Amniotic stem cell (primary cell): ENCODE measurements at places on chromosomes 1 and 21.

GRCh38 chr1:235098547-235098946 lies 30.1 kb downstream of the TOMM20 start:
- no peak for DNase-seq

- no peak for DNase-seq
These were observed 33.4 kb downstream of the HMCN1 start for GRCh38 chr1:185767508-185768120.

DNA sequence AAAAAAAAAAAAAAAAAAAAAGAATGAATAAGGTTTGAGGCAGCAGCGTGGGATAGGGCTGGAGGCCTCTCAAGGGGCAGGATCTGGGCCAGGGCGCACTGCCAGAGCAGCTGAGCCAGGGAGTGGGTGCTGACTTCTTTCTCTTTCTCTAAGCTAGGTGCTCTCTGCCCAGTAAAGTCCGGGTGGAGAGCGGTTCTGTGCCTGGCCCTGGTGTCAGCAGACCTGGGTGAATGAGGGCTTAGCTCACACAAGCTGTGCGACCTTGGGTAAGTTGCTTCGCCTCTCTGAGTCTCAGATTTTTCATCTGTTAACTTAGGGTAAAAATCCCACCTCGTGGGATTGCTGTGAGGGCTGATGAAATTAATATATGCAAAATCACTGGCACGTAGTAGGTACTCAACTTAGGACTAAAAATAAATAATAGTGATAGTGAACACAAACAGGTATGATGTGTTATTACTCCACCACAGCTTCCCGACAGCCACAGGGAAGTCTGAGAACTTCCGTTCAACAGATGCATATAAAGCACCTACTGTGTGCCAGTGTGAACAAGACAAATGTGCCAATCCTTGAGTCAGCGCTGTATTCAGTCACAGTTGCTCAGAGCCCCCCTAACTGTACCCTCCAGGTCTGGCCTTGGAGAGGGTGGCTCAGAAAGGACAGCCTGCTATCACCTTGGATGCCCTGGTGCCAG lies 2.0 kb upstream of the FAM131C start:
- DNase-seq, result no peak

DNA sequence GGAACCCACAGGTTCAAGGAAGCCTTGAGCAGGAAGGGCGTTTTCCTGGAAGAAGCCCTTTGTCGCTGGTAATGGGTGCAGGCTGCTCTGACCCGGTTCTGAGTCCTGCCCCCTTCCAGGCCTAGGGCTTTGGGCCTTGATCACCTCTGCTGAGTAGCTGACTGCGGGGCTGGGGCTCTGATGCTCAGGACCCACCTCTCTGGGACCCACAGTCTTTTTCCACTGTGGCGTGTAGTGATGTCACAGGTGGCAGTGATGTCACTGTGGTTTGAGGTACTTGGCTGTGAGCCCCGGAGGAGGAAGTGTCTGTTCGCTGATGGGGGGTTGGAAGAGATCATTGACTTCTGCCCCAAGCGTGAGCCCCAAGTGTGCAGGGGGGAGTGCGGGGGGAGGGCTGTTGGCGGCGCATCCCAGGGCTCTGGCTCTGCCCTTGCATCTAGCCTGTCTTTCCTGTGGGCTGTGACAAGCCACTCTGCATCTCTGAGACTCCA lies 6.9 kb downstream of the TNFRSF1B start:
- no peak for DNase-seq

- DNase-seq, result no peak
These were observed 47.6 kb downstream of the RPL5 start for GRCh38 chr1:92879316-92879968.

GRCh38 chr1:66041654-66042053 lies 249.0 kb downstream of the PDE4B start:
- DNase-seq, result no peak

DNA sequence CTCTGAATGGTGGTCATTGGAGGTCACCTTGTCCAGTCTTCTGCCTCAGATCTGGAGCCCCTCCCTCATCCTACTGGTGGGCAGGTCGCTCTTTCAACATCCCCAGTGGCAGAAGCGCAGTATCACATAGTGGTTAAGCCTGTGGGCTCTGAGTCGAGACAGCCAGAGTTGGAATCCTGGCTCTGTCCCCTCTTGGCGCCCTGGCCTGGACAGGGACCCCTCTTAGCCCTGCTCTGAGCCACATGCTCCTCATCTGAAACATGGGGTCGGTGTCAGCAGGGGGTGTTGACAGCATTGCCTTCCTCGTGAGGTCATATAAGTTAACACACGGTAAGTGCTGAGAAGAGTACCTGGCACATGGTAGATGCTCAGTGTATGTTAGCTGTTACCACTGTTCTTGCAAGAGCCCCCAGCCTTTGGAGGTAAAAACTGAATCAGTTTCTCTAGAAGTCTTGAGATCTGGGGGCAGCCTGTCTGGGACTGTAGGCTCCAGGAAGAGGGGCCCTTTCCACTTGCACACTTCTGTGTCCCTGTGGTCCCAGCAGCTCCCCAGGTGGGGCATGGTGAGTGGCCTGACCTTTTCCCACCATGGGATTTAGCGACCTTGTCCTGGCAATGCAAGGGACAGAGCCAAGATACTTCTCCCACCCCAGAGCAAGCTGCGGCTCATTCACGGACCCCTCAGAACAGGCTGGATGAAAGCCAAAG lies 6.4 kb downstream of the ZC3H12A start:
- no peak for DNase-seq

- DNase-seq, result peak; percentile 89
These were observed 29.3 kb downstream of the SGIP1 start for GRCh38 chr1:66563094-66563800.

- no peak for DNase-seq
These were observed 93.9 kb upstream of the COG2 start for GRCh38 chr1:230548357-230548756.

DNA sequence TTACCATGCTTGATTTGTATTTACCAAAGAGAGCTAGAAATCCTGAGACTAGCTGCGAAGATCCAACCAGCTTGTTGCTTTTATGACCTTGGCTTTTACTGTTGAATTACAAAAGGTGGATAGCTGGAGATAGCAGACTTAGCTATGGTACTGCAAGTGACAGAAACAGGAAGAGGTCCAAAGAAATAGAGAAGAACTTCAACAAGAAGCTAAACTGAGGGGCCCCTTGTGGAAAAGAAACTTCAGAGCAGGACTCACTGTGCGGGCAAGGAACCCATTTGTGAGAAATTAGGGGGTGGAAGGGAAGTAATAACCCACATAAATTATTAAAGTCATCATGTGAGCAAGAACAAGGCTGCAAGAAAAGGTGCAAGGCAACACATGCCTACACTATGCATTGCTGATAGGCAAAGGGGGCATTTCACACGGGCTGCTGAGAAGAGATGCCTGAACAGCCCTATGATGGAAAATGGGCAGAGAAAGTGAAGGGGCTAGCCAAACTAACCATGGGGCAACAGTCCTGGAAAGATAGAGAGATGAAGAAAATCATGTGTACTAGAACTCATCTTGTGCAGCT lies 116.6 kb upstream of the PRDX6 start:
- DNase-seq, result no peak

- no peak for DNase-seq
These were observed 52.3 kb upstream of the COL18A1 start for GRCh38 chr21:45352621-45353139.

DNA sequence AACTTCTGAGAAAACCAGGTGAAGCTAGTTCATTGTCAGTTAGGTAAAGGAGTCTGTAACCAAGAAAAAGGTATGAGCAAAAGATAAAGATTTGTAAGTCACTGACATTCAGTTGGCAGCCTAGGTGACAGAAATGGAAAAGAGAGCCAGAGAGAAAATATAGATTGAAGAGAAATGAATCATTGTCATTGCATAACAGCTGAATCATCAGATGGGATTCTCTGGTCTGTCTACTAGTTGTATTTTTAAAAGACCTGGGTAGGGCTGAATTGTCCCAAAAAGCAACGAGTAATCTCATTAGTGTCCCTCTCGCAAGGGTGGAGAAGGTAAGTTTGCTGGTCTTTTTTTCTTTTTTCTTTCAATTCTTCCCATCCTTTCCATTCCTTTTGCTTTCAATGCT lies 36.6 kb downstream of the PTGS2 start:
- peak; percentile 4 for DNase-seq

GRCh38 chr1:20371883-20372282 lies 81.2 kb downstream of the VWA5B1 start:
- no peak for DNase-seq

DNA sequence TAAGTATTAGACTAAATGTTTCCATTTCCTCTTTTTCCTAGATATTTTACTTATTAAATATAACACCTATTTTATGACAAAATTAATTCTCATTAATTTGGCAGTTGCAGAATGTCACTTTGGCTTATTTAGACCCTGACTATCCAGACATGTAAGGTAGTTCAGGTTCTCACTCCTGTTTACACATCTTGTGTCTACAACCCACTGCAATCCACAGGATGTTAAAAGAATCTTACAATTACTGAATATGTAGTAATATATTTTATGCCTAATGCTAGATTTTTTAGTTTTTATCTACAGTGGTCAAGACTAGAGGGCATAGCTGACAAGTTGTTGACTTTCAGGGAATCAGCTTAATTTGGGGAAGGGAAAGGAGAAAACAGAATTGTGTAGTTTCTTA lies 346.7 kb downstream of the USP25 start:
- no peak for DNase-seq

- DNase-seq, result no peak
These were observed 39.8 kb downstream of the PTPN14 start for GRCh38 chr1:214511639-214511998.

DNA sequence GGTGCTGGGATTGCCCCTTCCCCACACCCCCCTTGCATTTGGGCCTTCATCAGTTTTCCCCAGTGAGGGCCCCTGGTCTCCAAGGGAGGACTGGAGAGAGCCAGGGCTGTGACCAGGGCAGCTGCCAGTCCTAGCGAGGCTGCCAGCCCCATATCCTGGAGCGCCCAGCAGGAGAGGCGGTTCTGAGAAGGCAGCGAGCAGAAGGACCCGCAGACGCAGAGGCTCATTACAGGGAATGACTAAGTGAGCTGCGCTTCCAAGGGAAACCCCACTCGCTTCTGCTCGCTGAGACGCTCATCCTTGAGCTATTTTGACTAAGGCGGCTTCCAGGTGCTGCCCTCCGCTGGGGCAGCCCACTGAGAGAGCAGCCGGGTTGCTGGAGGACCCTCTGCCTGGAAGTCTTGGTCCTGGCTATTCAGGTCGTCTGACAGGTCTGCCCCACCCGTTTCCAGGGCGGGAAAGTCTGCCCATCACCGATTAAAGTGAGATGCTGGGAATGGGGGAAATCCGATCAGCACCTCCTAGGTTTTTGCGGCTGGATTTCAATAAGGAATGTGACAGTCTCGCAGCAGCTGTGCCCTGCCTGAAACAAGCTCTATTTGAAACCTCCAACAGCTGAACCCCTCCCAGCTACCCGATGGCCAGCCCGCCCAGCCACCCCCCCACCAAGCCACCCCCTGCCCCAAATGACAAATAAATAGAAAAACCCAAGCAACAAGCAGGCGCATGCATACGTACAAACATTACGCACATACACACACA lies 2.8 kb downstream of the KCNN3 start:
- DNase-seq, result peak; percentile 47

DNA sequence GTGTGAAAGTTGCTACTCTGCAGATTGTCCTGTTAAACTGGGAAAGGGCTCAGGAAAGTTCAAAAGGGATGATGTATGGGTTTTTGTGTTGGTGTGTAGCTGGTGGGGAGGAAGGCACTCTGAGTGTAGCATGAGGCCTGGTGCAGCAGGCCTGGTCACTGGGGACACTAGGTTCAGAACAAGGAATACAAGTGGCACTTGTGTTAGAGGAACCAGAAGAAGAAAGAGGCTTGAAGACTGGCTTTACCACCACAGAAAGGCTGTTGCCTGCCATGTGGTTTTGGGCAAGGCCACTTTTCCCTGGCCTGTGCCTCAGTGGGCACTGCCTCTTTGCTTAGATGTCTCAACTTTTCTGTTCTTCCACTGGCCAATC lies 122.8 kb downstream of the NOS1AP start:
- no peak for DNase-seq

DNA sequence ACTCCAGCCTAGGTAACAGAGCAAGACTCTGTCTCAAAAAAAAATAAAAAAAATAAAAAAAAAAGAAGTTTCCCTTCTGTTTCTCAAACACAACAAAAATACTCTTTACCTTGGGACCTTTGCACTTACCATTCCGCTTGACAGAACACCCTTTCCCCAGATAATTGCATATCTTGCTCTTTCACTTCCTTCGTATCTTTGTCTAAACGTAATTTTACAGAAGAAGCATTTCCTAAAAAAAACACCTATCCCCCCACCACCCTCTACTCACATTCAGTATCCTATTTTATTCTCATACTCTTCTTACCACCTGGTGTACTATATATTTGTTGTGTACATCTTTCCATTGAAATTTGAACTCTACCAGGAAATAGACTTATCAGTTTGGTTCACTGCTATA lies 32.7 kb downstream of the ASH1L start:
- DNase-seq, result no peak

GRCh38 chr1:30284728-30285475 lies 438.5 kb downstream of the MATN1 start:
- no peak for DNase-seq

- DNase-seq, result no peak
These were observed 218.8 kb downstream of the RPS6KC1 start for GRCh38 chr1:213269829-213270228.

GRCh38 chr1:29845910-29846309 lies 609.6 kb downstream of the PTPRU start:
- DNase-seq, result no peak

DNA sequence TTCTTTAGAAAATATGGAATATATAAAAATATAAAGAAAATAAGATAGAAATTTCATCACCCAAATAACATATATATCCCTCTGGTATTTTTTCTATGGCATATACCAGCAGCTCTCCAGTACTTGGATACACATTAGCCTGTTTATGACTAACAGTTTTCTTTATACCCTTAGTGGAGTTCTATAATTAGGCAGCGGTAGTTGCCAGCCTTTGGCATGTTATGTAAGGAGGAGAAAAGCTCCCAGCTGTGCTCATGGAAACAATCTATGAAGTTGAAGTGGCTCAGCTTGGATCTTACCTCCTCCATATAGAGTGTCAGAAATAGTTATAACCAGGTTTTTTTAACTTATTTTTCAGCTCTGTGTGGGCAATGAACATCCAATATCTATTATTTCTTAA lies 1636.8 kb downstream of the AMY1C start:
- no peak for DNase-seq

DNA sequence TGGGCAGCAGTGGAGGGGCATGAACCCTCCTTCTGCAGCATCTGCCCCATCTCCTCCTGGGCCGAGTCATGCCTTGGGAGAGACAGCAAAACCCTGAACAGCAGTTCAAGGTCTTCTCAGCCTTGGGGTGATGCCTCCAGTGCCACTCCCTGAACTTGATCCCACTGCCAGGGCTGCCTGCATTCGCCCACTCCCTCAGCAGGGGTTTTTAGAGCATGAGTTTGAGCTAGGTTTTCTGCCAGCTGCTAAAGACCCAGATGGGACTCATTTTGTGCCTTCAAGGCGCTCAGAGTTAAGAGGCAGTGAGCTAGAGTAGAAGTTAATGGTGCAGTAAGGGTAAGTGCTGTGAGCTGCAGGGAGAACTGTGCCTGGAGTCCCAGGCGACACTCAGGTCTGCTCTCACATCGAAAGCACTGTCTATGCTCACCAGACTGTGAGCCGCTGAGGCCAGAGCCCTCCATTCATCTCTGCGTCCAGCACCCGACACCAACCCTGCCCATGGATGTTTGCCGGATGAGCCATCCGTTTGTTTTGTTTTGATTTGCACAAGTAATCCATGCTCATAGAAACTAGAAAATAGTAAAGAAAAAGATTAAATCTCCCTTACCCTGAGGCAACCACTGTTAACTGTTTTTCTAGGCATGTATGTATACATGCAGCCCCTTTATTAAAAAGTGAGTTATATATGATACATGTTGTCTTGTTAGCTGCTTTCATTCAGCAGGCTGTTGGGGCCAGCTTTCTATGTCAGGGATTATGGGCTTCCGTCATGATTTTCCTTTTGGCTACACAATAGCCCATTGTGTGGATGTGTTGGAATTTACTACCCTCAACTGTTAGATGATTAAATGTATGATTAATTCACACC lies 67.8 kb downstream of the VPS26C start:
- peak; percentile 60 for DNase-seq
